ENCODE measurements at places on chromosomes 12 and 14.

- DNase-seq, result no peak
Measured at GRCh38 chr14:104221071-104221625, 82.8 kb downstream of the KIF26A start.

GRCh38 chr14:90548455-90548854, 151.6 kb downstream of the CALM1 start:
- no peak for DNase-seq

- DNase-seq, result no peak
Measured at GRCh38 chr12:49929581-49929980, 21.0 kb upstream of the AQP2 start.

GRCh38 chr14:93958567-93959238, 17.7 kb downstream of the ASB2 start:
- no peak for DNase-seq

GRCh38 chr12:50627491-50627890, 122.7 kb downstream of the DIP2B start:
- no peak for DNase-seq

GRCh38 chr12:116497051-116497591, 62.1 kb upstream of the MAP1LC3B2 start:
- no peak for DNase-seq

DNA sequence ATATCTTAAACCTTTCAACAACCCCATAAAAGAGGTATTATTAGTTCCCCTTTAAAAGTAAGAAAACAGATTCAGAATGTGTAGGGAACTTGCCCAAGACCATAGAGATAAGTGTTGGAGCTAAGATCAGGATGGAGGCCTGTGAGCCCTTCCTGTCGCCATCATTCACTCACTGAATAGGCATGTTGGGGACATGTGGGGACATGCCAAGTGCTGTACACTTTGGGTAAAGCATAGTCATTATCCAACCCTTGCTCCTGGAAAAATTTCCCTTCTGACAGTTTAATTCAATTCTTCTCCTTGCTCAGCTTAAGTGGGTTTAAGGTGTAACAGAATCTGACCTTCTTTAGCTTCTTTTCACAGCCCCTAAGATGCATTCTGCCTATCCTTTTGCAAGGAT, 28.0 kb upstream of the C12orf42 start:
- DNase-seq, result no peak

DNA sequence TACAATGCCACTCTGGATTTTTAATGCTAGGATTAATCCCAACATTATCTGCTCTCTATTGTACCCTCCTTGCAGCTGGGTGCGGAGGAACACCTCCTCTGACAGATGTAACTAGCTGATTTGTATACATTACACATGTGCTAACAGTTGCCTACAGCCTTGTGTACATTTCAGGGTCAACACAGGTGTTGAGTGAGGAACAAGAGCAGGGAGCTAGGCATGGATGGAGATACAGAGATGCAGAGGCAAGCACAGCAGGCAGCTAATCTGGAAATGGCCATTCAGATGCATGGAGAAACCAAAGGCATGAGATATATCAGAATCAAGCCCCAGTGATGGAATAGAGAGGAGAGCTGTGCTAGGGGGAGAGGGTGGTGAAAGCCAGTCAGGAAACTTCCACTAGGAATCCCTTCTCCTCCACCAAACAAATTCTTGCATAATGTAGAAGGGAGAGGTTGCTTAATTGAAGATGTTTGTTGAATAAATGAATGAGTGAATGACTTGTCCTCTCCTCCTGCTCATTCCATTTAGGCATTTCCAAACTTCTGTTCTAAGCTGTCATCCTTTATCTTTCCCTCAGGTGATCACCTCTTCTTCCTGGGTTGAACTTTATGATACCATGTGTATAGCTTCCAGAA, 313.2 kb downstream of the ATP23 start:
- DNase-seq, result no peak

- no peak for DNase-seq
Measured at GRCh38 chr12:72246370-72246769, 25.8 kb upstream of the TRHDE start.

- DNase-seq, result no peak
Measured at GRCh38 chr12:92272061-92272964, 126.7 kb upstream of the BTG1 start.

DNA sequence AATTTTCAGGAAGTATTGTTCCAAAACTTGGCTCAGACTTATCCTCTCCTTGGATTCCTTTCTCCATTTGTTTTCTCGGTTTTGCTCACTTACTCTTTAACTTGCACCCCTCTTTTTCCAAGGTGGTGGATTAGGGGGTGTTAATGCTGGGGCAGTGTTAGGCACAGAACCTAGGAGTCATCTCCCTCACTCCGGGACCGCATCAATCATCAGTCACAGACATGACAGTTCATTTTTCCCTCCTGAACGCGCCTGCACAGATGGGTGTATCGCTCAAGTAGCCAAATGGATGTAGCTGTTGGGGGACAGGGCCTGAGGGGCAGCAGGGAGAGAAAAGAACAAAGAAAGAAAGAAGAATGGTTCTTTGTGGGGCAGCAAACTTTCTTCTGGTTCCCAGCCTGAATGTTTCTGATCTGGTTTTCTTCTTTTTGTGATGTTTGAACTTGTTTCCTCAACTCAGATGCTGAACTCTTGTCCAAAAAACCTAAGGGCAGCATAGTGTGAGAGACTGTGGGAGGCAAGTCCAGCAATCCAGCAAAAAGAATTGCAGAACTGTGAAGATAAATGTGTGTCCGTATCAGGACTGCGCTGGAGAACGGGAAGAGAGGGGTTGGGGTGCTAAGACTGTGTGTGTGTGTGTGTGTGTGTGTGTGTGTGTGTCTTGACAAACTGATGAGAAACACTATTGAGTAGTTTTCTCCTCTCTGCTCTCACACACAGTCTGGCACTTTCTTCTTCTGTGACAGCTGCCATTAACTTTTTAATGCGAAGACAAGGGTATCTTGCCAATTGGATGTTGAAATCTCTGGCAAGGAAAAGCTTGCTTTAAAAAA, 131.1 kb downstream of the FBXL14 start:
- DNase-seq, result no peak

All from T-helper 2 cell (primary cell).